ENCODE measurements at places on chromosomes 11 and 22.

DNA sequence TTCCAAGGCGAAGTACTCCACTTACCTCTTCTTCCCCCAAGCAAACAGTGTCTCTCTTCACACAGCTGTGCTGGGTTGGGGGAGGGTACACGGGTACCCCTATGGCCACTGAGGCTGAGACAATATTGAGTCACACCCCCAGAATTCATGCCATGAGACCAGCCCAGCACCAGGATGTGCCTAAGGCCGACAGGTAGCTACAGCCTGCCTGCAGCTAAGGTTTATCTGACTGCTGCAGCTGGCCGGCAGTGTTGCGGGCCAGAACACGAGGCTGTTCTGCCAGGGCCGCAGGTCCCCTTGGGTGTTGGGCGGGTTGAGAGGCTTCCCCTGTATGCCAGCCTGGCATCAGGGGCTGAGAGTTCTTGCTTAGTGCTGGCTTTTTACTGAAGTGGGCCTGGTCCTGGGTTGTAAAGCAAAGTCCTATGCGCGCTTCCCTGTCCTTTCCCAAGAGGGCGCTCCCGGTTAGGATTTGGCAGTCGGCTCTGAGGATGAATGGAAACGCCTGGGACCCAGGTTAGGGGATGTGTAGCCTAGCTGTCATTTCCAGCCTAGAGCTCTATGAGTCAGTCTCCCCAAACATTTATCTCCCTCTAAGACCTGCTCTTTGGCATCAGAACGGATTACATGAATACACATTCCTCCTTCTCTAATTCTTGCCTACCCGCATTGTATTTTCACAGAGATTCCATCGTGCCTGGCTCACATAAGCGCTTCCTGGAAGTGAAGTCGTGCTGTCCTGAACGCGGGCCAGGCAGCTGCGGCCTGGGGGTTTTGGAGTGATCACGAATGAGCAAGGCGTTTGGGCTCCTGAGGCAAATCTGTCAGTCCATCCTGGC is 7.1 kb downstream of the USP18 start:
- DNase-seq = peak; percentile 77

DNA sequence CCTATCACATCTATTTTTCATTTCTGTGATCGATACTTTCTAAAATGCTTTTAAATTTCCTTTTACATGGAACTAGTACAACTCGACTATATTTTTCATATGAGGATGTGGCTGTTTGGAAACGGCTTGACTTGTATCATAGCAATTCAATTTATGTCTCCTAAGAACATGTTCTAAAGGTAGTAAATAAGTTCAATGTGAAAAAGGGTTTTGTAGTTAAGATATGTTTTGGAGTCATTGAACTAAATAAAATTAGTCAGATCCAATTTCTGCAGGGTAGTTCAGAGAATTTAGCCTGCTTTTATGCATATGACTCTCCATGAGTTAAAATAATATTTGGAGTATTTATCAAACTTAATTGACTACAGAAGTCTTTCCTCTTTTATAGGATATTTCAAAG is 1121.4 kb downstream of the LRRC4C start:
- no peak for DNase-seq

DNA sequence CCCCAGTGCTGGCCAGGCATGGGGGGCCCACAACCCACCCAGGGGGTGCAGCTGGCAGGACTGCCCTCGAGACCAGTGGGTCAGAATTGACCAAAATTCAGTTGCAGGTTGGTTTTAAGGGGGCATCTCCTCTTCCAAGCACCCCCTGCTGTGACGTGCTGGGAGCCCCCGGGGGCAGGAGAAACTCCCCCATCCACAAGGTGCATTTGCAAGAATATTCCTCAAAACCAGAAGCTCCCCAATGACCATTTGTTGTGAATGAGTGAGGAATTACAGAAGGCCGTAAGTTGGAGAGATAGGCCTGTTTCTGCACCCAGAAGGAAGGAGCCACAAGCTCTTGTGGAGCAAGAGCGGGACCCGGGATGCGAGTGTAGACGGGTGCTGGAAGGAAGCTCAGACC is 414.5 kb downstream of the BRD1 start:
- no peak for DNase-seq

GRCh38 chr11:128135451-128135850 is 451.9 kb downstream of the ETS1 start:
- no peak for DNase-seq

GRCh38 chr11:36311926-36312595 is 16.0 kb downstream of the PRR5L start:
- DNase-seq = peak; percentile 100

- no peak for DNase-seq
These were observed 13.3 kb downstream of the TMEM258 start for GRCh38 chr11:61778920-61779650.

DNA sequence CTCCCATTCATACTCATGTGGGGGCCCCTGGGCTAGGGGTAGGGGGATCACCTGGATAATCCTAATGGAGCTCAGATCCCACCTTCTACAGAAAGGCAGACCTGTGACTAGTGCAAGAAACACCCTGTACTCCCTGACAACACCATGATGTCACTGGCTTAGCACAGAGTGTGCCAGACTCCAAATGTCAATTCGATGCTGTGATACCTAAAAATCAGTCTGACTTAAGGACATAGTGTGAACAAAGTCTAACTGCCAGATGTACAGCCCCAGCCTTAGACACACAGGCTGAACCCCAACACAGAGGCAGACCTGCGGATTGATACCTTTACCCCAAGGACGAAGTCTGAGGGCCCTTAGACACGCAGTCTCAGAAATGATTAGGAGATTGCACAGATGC is 8.5 kb downstream of the ABCC8 start:
- DNase-seq = no peak

DNA sequence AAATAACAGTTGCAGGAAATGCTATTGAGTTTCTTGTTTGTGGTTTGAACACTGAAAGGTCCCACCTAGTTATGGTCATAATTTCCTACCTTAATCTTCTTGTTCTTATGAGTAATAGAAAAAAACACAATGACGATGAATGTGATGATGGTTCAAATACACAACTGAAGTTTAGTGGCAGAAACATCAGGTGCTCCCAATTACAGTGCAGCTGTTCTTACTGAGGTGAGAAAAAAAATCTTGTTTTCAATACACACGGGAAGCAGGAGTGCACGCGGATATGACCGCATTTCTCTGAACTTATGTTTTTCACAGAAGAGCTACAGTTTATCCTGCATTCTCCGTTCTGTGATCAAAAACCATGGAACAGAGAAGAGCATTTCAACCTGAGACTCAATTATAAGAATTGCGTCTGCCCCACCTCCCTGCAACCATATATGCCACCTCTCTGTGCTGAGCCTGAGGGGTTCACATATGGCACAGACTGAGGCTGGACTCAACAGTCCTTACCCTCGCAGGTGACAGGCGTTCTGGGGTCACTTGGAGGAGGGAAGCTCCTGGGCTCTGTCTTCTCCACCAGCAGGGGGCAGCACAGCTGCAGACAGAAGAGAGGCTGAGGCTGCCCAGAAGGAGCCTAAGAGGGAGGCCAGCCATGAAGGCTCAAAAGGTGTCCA is 99.7 kb upstream of the IGLL5 start:
- DNase-seq = peak; percentile 27

DNA sequence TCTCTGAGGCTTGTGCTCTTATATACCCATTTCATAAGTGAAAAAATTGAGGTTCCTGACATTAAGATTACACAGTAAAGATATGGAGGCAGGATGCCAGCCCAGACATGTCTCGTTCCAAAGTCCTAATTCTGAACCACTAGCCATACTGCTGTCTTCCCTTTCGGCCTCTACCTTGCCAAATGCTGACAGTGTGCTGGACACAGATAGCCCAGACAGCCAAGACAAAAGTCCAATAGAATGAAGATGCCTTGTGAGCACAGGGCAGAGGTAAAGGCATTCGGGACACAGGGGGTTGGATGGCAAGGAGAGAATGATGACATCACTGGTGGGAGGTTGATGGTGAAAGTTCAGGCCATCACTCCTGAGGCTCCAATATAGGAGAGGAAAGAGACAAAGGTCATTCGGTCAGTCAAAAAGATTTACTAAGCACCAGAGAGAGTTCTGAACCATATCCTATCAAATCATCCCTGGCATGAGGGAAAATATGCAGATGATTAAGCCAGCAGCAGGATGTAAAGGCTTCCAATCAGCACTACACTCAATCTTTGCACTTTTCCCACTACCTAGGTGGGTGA is 174.0 kb upstream of the MTMR2 start:
- DNase-seq = no peak

GRCh38 chr11:130064596-130064995 is 5.1 kb upstream of the APLP2 start:
- no peak for DNase-seq

DNA sequence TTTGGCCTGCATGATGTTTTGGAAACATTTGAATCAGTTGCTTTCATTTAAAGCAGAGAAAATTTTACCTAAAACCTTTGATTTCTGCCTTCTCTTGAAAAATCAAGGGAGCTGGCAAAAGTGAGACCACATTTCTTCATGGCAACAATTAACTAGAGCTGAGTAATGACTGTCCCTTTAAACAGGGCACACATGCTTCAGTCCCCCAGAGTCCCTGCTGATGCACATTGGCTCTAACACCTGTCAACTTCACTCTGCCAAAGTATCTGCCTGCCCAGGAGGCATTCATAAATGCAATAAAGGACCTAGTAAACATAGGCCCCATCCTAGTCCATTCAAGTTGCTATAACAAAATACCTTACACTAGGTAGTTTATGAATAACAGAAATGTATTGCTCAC is 87.1 kb upstream of the LDLRAD3 start:
- peak; percentile 67 for DNase-seq

DNA sequence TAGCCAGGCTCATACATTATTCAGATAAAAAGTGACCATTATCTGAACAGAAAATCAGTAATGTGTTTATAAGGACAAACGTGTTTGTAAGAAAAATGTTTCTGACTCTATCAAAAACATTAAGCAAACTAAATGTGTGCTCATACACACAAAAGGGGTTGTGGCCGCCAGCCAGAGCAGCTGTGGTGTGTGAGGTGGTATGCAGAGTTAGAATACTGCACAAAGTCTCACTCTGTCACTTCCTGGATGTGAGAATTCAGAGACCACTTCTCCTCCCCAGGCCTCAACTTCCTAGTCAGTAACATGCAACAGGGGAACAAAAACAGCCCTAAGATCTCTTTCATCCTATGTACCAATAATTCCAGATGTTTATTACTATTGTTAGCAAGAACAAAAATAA is 9.4 kb downstream of the OR5B21 start:
- no peak for DNase-seq

GRCh38 chr22:31646186-31647019 is 15.6 kb downstream of the PISD start:
- no peak for DNase-seq

- DNase-seq = no peak
These were observed 43.1 kb downstream of the HSD17B12 start for GRCh38 chr11:43723617-43724016.

DNA sequence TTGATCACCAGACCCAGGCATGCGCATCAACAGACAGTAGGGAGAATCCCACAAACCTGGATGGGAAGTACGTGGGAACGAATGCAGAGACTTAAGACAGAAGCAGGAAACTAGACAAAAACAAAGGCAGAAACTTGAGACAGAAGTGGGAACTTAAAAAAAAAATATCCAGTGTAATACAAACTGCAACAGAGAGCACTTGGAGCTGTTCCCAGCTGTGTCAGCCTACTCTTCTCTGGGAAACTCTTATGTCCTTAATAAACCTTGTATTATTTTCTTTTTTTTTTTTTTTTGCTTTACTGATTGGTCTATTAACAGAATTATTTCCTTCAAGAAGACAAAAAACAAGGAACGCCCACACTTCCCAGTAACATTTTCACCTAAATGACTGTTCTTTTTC is 1818.1 kb upstream of the RAG2 start:
- no peak for DNase-seq

- DNase-seq = no peak
These were observed 225.2 kb downstream of the BRD1 start for GRCh38 chr22:49602481-49602880.

Measured in NCI-H2171 treated with DMSO at 0.1 percent for 48 hours (cell line).